ENCODE measurements at places on chromosomes 13 and 19.

DNA sequence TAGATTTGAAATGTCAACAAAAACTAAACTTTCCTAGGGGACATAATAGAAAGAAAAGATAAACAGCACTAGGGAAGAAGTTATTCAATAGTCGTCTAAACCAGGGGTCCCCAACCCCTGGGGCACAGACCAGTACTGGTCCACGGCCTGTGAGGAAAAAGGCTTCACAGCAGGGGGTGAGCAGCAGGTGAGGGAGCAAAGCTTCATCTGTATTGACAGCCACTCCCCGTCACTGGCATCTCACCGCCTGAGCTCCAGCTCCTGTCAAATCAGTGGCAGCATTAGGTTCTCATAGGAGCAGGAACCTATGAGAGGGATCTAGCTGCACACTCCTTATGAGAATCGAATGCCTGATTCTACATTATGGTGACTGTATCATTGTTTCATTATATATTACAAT is 382.7 kb downstream of the MYO16 start:
- no peak for DNase-seq

DNA sequence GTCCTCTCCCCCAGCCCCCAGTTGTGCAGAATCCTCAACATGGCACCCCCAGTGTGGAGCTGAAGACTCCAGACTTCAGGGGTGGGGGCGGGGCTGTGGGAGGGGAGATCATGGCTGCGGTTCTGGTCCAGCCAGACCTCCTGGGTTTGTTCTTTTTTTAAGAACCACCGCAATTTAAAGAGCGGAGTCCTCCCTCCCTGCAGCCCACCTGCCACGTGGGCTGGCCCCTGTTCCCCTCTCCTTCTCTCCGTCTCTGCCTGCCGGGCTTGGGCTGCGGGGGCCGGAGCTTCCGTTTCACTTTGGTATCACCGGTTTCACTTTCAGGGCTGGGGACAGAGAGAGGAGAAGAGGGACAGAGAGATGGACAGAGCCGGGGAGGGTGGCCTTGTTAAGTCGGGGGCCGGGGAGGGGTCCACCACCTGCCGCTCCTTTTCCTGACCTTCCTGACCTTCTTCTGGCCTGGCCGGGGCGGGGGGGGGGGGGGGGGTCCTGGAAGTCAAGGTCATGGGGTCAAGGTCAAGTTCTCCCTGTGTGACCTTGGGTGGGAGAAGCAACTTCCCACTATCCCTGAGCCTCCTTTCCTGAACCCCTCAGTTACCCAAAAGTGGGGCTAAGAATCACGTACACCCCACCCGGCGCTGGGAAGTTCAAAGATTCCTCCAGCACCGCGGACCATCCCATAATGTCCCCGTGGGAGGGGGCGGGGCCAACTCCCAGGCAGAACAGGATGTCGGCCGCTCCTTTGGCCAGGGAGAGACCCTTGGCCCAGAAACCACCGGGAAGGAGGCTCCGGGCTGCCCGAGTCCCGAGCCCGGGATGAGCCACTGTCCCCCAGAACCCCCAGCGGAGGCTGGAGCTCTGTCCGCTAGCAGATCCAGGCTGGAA is 11.3 kb upstream of the ZBTB7A start:
- no peak for DNase-seq

- DNase-seq = no peak
These were observed 3.3 kb upstream of the UQCR11 start for GRCh38 chr19:1608359-1609102.

- no peak for DNase-seq
These were observed 6.6 kb downstream of the AP2S1 start for GRCh38 chr19:46844067-46844489.

GRCh38 chr13:110533771-110534670 is 27.5 kb downstream of the RAB20 start:
- no peak for DNase-seq

- peak; percentile 96 for DNase-seq
These were observed at the start of gene STK11 for GRCh38 chr19:1205114-1206099. TSS of gene STK11 (plus strand) at chr19:1205778. CDS start at chr19:1206914, 1,136 bp downstream.

DNA sequence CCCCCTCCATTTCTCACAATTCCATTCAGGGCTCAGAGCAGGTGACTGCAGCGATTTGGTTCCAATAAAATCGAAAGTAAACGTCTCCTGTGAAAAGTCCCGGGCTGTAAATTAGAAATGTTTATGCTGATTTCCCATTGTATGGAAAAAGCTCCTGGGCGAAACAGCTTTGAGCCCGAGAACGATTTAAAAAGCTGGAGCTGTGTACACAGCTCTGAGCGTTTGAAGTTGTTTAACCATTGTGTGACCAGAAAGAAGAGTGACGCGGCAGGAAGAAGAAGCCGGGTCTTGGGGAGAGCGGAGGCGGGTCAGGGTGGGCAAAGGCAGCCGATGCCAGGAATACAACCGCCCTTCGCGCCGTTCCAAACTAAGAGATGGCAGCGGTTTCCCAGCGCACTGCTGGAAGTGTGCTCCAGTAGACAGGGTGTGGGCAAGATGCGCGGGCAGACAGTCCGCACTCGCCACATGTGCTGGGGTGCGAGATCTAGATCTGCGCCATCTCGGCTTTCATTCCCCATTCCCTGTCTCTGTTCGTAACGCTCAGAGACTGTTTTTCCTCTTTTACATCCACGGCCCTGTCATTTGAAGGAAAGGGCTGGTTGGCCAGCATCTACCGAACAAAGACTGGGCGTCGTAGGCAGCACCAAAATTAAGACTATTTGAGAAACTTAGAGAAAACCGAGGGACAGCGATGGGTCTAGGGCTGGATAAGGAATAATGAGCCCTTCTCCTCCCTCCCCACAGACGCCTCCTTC is 960 bp upstream of the GSX1 start:
- DNase-seq = peak; percentile 9

- no peak for DNase-seq
These were observed 203.6 kb downstream of the DCLK1 start for GRCh38 chr13:35927567-35928021.

GRCh38 chr19:35352448-35353304 is 5.0 kb downstream of the FFAR1 start:
- DNase-seq = peak; percentile 67

- no peak for DNase-seq
These were observed 142.3 kb downstream of the RNF17 start for GRCh38 chr13:24906268-24906667.

DNA sequence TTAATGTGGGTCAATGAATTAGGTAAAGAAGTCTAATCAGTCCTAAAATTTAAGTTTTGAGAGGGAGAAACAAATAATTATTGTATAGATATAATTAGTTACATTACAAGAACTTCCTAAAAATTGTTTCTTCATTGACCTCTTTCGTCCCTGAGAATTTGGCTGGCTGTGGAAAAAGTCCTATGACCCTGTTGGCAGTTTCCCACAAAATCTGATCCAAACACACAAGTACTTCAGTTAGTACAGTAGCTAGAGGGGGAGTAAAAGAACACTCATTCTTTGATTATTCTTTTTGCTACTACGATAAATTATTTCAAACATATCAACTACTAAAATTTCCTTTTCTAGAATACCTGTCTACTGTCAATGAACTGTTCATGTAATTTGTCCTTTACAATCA is 11.3 kb downstream of the POSTN start:
- no peak for DNase-seq

DNA sequence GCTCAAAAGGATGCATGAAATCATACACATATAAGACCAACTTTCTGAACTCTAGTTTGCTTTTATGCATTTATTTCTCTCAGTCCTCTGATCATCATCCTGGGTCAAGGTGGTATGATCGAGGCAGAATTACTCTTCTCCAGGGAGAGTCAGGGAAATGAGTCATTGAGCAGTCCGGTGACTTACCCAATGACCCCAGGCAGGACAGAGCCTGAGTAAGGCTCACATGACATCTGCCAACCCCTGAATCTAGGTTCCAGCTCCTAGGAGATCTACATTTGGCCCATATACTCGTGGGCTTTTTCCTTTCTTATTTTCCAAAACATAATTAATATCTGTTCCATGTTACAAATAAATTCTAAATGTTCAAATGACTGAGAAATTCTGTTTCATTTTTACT is 502.3 kb downstream of the FOXO1 start:
- no peak for DNase-seq

DNA sequence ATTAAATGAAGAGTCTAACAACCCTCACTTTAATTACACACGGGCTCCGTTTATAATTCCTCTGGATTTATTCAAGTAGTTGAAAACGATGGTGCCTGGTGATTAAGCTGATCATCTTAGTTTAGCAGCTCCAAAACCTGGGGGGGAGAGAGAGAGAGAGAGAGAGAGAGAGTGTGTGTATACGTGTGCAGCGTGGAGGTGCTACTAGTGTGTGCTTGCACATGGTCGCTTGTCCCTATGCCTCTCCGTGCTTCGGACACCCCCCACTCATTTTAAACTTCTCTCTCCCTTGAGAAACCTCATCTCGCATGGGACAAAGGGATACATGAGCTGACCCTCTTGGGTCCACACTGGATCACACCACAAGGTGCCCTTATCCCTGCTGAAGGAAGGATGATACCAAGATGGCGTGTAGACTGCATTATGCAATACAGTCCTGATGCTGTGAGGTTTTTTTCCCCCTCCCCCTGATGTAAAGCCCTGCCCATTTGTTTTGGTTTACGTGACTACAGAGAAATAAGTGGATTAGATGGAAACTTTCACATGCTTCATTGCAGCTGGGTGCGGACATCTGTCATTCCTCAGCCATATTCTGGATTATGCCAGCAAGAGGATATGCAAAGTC is 320.8 kb downstream of the ZNF536 start:
- DNase-seq = no peak

- no peak for DNase-seq
These were observed at the start of gene TNNI3 for GRCh38 chr19:55157064-55157908. TSS of gene TNNI3 (minus strand) at chr19:55157732. CDS start at chr19:55157589, 143 bp downstream.

- DNase-seq = no peak
These were observed 3.0 kb upstream of the NANOS3 start for GRCh38 chr19:13873834-13874515.

DNA sequence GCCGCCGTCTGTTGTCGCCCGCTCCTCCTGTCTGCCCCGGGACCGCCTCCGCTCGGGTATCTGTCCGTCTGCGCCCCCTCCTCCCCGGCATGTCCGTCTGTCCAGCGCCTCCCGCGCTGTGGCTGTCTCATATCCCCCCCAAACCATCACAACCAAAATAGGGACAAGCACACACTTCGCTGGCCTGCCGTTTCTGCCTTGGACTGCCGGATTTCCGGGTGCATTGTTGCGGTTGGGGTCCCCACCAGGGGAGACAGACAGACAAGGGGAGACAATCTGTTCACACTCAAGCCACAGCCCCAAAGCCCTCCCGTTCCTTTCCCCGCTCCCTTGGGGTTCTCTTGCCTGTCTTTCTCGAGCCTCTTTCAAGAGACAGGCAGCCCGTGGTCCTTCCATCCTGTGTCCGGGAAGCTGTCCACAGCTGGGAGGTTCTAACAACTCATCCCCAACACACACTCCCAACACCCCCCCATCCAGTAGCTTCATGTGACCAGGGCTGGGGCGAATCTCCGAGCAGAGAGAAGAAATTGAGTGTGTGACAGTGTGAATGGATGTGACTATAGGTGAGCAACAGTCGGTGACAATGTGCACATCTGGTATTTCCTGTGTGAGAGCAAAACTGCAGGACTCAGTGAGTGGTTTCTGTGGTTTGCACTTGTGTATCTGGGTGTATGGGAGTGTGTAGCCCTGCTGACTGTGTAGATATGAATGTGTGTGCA is 16.5 kb upstream of the FOSB start:
- DNase-seq = no peak

GRCh38 chr19:16067205-16067938 is 8.9 kb upstream of the TPM4 start:
- no peak for DNase-seq

- DNase-seq = no peak
These were observed 56.8 kb upstream of the KLF12 start for GRCh38 chr13:74190999-74191398.

DNA sequence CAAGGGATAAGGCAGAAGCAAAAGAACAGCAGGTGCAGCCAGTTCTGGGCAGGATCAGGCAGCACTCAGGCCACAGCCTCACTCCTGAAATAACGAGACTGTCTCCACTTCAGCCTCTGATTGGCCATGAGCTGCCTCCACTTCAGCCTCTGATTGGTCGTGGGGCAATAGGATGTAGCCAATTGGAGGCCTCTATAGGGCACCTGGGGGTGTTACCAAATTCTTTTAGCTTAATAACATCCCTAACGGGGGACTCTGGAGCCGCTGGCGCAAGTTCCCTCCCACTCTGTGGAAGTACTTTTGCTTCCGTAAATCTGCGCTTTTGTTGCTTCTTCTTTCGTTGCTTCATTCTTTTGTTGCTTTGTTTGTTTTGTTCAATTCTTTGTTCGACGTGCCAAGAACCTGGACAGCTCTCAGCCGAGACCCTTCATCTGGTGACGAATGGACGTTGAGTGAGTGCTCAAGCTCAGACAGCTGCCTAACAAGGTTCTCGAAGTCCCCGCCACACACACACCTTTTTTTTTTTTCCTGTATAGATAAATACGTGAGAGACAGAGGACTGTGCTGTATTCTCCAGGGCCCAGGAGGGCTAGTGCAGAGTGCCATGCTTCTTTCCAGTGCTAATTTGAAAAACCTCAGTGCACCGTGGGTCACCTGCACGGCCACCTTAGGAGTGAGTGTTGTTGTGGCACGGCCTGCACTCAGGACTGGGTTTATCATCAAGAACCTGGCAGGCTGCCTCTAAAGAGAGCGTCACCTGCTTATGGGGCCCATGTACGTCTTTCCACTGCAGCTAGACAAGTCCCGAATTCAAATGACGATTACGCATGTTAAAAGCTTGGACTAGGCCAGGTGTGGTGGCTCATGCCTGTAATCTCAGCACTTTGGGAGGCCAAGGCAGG is 32.0 kb upstream of the TUBGCP3 start:
- DNase-seq = peak; percentile 21

GRCh38 chr13:56561327-56561726 is 579.4 kb upstream of the PRR20A start:
- peak; percentile 2 for DNase-seq

- no peak for DNase-seq
These were observed 3.0 kb upstream of the CEACAM1 start for GRCh38 chr19:42531313-42531712.

- DNase-seq = no peak
These were observed 5.9 kb upstream of the MATK start for GRCh38 chr19:3792114-3792513.

DNA sequence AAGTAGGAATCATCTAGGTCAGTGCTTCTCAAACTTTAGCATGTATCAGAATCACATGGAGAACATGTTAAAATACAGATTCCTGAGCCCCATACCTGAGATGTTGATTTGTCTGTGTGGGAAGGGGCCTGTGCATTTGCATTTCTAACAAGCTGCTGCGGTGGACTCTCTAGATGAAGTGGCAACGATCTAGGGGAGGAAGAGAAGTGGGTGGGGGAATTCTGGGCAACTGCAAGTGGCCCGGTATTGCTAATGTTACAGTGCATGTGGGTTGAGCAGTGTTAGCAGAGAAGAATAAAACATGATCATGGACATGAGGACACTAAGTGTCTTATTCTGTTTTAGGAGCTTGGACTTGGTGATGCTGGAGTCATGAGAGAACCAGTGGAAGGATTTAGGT is 329.0 kb downstream of the OLFM4 start:
- DNase-seq = no peak

GRCh38 chr19:7926021-7926726 is at the start of gene CTXN1:
TSS of gene CTXN1 (minus strand) at chr19:7926135. CDS start at chr19:7925538, 597 bp downstream.
- DNase-seq = peak; percentile 45

- DNase-seq = no peak
These were observed 1.1 kb upstream of the CHST8 start for GRCh38 chr19:33620611-33621010.

- no peak for DNase-seq
These were observed 100.4 kb downstream of the STK24 start for GRCh38 chr13:98476538-98476966.
